ENCODE measurements at places on chromosomes 1 and 21.

- DNase-seq, result no peak
These were observed 43.7 kb downstream of the HENMT1 start for GRCh38 chr1:108617008-108617723.

DNA sequence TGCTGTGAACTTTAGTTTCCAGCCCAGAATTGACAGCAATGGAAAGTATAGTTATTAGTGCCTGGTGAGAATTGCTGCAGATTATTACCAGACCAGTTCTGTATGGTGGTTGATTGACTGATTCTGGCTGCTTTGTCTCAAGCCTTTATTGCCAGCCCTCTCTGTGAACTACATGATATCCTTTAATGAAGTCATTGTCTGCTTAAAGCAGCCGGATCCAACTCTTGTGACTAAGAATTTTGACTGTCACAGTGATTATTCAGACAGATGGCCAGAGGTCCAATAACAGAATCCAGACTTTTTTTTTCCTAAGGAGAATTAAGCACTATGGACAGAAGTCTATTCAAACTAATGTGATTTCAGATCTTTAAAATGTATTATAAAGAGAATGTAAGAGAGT is 1548.6 kb upstream of the B3GALT2 start:
- no peak for DNase-seq

- DNase-seq, result no peak
These were observed 13.3 kb upstream of the PPP2R5A start for GRCh38 chr1:212271823-212272485.

GRCh38 chr1:233790121-233790520 is 114.4 kb upstream of the SLC35F3 start:
- no peak for DNase-seq

- no peak for DNase-seq
These were observed 4.7 kb downstream of the OR2B11 start for GRCh38 chr1:247453245-247453644.

DNA sequence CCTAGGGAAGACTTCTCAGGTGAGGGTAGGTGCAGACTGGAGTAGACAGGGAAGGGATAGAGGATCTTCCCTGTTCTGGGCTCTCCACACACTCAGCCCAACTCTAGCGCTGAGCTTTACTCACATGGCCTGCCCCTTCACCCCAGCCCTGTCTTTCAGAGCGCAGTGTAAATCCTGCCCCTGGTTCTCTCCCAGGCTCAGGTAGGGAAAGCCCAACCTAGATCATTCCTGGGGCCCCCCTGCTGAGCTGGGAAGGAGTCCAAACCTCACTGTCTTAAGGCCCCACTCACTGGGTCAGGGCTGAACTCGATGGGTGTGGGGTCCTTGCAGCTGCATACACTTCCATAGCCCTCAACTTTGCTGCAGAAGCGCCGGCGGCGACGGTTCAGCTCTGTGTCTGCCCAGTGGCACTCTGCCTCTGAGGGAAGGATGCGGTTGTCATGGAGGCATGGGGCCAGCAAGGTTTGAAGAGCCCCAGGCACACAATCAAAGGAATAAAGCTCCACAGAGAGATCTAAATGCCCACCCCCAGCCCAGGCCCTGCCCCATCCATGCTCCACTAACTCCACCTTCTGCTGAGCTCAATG is 4.2 kb downstream of the POMGNT1 start:
- DNase-seq, result no peak

DNA sequence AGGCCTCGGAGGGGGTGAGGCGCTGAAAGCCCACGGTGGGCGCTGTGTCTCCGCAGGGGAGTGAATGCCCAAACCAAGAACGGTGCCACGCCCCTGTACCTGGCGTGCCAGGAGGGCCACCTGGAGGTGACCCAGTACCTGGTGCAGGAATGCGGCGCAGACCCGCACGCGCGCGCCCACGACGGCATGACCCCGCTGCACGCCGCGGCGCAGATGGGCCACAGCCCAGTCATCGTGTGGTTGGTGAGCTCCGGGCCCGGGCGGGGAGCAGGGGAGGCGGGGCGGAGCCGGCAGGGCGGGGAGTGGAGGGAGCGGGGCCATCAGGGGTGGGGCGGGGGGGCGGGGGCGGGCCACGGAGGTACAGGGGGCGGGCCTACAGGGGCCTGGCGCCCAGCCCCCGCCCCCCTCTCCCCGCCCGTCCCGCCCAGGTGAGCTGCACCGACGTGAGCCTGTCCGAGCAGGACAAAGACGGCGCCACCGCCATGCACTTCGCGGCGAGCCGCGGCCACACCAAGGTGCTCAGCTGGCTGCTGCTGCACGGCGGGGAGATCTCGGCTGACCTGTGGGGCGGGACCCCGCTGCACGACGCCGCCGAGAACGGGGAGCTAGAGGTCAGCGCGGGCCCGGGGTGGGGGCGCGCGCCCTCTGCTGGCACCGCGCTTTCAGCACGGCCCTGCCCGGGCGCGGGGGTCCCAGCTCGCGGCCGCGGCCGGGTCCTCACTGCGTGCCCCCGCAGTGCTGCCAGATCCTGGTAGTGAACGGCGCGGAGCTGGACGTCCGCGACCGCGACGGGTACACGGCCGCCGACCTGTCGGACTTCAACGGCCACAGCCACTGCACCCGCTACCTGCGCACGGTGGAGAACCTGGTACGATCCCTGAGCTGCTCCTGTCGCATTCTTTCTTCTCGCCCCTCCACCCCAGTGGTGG is 15.9 kb downstream of the ESPN start:
- peak; percentile 60 for DNase-seq

- DNase-seq, result peak; percentile 68
These were observed 35.0 kb upstream of the JAK1 start for GRCh38 chr1:65001231-65001792.

DNA sequence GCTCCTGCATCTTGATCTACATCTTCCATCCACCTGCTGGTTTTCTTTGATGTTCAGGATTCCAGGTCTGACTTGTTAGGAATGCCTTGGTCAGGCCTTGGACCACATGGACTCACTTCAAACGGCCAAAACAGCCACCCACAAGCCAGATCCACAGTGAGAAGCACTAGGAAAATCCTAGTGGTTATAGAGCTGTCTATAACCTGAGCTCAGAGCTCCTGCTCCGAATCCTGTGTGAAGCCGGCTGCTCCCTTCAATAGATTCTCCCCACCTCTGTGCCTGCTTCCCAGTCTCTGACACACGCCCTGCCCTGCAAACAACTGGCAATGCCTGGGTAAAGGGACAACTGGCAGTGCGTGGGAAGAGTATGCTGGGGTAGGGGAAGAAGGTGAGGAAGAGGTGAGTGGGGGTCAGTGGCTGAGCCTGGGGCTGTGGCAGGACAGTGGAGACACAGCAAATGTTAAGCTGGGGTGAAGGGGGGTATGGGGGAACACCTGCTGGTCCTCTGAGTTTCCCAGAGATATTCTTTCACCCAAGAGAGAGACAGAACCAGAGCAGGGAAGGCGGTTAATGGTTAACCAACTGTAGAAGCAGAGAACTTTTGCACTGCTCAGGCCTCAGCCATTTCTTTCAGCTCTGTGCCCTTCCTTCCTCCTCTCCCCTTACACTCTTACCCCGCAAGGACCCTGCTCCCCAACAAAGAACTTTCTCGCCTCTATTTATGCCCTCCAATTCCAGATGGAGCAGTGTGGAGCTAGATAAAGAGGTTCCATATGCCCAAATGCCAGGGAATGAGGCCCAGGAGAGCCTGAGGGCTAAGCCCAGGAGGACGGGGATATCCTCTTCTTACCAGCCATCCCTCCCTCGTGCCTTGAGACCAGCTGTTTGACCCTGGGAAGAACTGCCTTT is 4.5 kb downstream of the PLXNA2 start:
- DNase-seq, result no peak

DNA sequence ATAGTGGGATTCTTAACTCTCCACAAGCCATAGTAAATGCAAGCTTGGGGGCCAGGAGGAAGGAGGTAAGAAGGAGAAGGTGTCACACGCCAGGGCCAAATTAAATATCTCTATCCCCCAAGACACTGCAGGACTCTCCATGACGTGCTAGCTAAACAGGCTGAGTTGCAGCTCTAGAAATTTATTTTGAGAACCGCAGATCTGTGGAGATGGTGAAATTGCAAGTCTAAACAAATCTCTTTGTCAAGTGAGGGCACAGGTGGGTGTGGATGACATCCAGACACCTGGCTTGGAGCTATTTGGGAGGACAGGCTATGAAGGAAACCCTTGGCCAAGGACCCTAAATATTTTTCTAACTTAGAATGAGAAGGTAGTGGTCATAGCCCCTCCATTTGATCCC is 39.5 kb upstream of the USP1 start:
- DNase-seq, result no peak

- no peak for DNase-seq
These were observed 1.0 kb downstream of the LEPR start for GRCh38 chr1:65421351-65422025.

GRCh38 chr1:31295874-31296485 is 608 bp downstream of the SNRNP40 start:
- DNase-seq, result no peak

GRCh38 chr1:161200992-161201835 is 953 bp upstream of the NDUFS2 start:
- DNase-seq, result peak; percentile 64

- DNase-seq, result no peak
These were observed 50.6 kb upstream of the SLC2A1 start for GRCh38 chr1:43009274-43009673.

GRCh38 chr1:247077213-247077612 is 1.4 kb downstream of the ZNF670 start:
- no peak for DNase-seq

GRCh38 chr1:223631956-223632355 is 33.5 kb downstream of the CAPN8 start:
- no peak for DNase-seq

DNA sequence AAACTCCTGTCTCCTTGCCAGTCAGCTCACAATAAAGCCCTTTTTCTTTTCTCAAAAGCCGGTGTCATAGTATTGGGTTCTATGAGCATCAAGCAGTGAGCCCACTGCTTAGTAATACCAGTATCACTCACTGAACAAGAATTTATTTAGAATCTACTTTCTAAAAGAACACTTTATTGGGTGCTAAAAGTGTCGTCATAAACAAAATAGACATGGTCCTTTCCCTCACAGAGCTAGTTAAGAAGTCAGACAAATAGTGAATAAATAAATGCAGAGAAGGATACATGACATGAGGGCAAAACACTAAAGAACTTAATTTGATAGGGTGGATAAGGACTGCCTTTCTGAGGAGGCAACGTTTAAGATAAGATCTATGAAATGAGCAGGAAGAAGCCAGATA is 32.2 kb downstream of the EVI5 start:
- DNase-seq, result no peak

GRCh38 chr1:29275435-29275834 is 39.1 kb downstream of the PTPRU start:
- DNase-seq, result no peak

- DNase-seq, result peak; percentile 62
These were observed 1.6 kb downstream of the RASSF5 start for GRCh38 chr1:206508956-206509355.

DNA sequence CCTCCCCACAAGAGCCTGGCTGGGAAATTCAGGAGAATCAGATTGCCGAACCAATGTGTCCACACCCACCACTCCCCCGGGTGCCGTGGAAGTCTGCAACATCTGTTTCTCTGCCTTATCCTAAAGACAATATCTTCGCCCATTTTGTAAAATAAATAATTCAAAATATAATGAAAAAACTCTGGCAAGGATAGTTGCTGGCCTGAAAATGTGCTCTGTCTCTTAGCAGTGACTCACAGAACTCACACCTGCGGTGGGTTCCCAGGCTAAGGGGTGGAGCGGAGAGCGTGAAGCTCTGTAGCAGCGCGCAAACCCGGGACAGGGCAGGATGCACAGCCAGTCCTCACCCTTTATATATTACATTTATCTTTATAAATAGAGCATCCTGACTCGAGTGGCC is 99.9 kb downstream of the COLGALT2 start:
- no peak for DNase-seq

DNA sequence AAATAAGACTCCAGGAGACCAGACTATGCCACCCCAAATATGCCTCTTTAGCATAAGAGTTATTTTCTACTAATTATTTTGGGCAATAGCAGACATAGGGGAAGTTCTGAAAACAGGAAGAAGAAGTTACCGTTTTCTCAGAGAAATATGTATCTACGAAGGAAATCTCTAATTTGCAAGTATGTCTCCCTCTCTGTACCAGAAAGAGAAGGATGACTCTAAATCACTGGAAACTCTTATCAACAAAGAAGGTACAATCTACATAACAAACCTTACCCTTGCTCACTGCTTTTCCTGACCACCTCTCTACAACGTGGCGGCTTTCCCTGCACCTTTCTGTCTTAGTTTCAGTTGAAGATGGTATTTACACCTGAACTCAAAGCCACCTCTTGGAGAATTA is 49.0 kb downstream of the OMA1 start:
- DNase-seq, result no peak

GRCh38 chr1:93567255-93567918 is 114.2 kb downstream of the BCAR3 start:
- DNase-seq, result peak; percentile 47

- DNase-seq, result peak; percentile 81
These were observed 214.1 kb upstream of the USP24 start for GRCh38 chr1:55428944-55429931.

GRCh38 chr1:8348777-8349472 is 31.0 kb downstream of the SLC45A1 start:
- DNase-seq, result peak; percentile 81

GRCh38 chr21:33495743-33496142 is 4.2 kb upstream of the DNAJC28 start:
- DNase-seq, result no peak

DNA sequence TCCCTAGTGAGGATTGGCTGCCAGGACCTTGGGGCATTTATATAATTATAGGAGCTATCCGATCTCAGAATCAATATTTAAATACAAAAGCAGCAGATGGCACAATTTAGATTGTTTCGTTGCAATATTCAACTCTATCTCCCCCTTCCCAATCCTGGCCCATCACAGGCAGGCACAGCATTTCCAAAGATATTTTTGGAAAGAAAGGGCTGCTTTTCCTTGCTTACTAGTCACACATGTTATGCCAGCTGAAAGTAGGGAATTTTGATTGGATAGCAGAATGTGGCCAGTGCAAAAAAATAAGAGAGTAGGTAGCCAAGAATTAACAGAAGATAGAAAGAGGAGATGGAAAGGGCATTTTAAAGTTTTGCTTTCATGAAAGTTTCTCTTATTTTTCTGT is 37.9 kb downstream of the IL12RB2 start:
- no peak for DNase-seq

GRCh38 chr1:11377001-11377583 is 101.9 kb upstream of the DISP3 start:
- no peak for DNase-seq

DNA sequence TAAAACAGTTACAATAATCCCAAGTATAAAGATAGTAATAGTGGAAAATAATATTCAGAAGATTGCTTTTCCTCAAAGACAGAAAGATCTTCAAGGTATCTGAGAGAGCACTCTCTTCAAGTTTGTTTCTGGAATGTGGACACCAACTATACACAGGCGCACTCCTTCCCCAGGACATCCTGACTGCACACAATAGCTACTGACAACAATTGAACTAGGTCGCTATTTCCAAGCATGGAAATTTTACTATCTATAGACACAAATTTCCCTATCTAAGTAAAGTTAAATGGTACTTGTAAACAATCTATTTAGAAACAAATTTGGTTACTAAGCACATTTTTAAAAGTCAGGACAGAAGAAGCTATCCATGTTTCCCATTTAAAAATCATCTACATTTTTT is 19.1 kb downstream of the ARHGAP29 start:
- DNase-seq, result no peak

Data from hepatic stellate cell (primary cell).